Suppressor macrophage treated with lipopolysaccharide for 1 hour (primary cell): ENCODE measurements at places on chromosomes 3 and 15.

GRCh38 chr3:23945913-23946687, 1.0 kb downstream of the NR1D2 start:
- peak; percentile 99 for DNase-seq

GRCh38 chr3:127789990-127790881, 32.1 kb downstream of the MGLL start:
- no peak for DNase-seq

GRCh38 chr3:183259621-183260020, 6.6 kb downstream of the B3GNT5 start:
- DNase-seq, result peak; percentile 47

GRCh38 chr3:122962149-122962548, 65.4 kb downstream of the SEMA5B start:
- DNase-seq, result no peak

DNA sequence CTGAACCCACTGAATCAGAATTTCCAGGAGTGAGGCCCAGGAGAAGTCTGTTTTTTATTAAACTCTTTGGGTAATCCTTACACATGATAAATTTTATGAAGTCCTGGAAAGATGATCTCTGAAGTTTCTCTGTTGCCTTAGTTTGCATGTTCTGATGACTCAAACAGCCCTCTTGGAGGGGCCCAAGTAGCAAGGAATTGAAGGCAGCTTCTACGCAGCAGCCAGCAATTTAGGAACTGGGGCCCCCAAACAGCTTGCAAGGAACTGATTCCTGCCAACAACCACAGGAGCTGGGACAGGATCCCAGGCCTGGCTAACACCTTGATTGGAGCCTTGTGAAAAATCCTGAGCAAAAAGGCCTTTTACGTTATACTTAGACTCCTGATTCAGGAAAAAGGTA, 5.4 kb upstream of the ACP3 start:
- DNase-seq, result no peak

GRCh38 chr15:36809380-36809779, 230.0 kb downstream of the CDIN1 start:
- no peak for DNase-seq

- no peak for DNase-seq
Observed at GRCh38 chr3:69189487-69189886, 67.1 kb upstream of the LMOD3 start.

DNA sequence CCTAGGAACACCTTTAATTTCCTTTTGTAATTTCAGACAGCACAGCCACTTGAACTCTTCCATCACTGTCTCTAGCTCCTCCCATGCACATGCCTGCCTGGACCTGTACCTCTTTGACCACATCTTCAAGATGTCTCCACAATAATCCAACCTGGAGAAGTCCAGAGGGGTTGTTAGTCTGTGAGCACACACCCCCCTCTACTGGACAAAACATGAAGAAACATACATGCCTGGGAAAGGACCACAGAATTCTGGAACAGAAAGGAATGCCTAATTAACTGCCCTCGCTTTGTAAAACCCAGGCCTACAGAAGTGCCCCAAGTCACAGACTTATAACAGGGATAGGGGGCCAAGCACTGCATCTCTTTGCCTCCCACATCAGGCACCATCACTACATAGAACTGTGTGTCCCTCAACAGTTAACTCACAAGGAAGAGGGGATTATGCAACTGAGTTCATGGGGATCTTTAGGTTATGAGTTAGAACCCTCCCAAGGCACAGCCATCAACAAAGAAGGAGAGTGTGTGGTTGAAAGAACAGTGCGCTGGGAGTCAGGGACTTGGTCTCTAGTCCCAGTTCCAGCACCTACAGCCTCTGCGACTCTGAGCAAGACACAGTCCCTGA, 61.7 kb downstream of the FMN1 start:
- peak; percentile 69 for DNase-seq

- DNase-seq, result no peak
Observed at GRCh38 chr3:197564097-197564843, 8.5 kb upstream of the BDH1 start.

DNA sequence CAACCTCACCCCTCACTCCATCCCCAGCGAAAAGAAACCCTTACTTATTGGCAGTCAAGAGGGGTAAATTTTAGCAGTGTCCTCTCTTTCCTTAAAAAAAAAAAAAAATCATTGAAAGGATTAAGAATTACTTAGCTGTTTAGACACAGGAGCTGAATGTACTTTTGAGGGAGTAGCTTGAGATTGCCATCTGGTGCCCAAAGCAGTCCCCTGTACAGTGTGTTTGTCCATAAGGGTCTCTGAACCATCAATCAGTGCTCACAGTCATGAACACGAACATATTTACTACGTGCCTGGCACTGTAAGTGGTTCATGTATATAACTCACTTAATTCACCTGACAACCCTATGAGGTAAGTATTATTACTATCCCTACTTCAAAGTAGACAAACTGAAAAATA, 463.5 kb downstream of the RAP2B start:
- no peak for DNase-seq

GRCh38 chr3:70308760-70309159, 3.7 kb downstream of the MDFIC2 start:
- DNase-seq, result no peak

DNA sequence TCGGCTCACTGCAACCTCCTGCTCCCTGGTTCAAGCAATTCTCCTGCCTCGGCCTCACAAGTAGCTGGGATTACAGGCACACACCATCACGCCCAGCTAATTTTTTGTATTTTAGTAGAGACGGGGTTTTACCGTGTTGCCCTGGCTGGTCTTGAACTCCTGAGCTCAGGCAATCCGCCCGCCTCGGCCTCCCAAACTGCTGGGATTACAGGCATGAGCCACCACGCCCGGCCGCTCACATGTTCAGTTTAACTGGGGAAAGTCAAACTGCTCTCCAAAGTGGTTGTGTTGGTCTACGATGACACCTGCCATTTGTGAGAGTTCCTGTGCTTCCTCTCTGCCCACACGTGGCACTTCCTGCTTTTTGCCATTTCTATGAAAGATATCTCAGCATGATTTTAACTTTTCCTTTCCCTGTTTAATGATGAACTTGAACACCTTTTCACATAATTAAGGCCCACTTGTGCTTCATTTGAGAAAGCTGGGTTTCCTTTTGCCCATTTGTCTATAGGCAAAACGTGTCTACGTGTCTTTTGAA, 877 bp upstream of the GP5 start:
- DNase-seq, result no peak

GRCh38 chr15:65337436-65338070, 33.1 kb downstream of the RNU5B-1 start:
- DNase-seq, result no peak

DNA sequence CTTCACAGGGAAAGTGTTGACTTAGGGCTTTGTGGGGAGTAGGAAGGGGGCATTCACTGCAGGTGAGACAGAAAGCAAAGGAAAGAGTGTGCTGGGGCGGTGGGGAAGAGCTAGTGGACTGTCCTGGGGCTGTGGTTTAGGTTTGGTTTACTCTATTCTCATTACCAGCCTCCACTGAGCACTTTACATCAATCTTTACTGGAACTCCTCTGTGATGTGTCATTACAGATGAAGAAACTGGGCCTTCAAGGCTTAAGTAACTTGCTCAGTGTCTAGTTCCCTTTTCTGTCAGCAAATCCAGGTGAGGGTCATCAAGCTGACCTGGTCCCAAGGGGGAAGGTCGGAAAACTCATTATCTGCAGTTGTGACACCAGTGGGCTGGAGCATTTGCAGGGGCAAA, 120.2 kb upstream of the PFN2 start:
- DNase-seq, result no peak

DNA sequence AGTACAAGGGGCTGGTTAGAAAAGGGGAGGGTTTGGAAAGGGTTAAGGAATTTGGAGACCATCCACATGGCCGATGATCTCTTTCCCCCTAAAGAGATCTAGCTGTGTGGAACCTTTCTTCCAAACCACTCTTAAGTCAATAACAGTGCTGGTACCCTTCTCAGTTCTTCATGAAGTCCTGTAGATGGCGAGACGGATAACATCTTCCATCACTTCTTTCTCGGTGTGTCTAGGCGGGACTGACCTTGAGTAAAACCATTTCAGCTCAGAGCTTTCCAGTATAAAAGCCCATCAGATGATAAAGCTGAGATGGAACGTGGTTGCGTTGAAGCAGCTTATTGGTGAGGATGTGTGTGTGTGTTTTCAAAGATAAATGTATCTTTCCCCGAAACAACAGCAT, 151.5 kb upstream of the BHLHE40 start:
- no peak for DNase-seq

- DNase-seq, result no peak
Observed at GRCh38 chr3:11697701-11698100, 54.0 kb upstream of the VGLL4 start.

DNA sequence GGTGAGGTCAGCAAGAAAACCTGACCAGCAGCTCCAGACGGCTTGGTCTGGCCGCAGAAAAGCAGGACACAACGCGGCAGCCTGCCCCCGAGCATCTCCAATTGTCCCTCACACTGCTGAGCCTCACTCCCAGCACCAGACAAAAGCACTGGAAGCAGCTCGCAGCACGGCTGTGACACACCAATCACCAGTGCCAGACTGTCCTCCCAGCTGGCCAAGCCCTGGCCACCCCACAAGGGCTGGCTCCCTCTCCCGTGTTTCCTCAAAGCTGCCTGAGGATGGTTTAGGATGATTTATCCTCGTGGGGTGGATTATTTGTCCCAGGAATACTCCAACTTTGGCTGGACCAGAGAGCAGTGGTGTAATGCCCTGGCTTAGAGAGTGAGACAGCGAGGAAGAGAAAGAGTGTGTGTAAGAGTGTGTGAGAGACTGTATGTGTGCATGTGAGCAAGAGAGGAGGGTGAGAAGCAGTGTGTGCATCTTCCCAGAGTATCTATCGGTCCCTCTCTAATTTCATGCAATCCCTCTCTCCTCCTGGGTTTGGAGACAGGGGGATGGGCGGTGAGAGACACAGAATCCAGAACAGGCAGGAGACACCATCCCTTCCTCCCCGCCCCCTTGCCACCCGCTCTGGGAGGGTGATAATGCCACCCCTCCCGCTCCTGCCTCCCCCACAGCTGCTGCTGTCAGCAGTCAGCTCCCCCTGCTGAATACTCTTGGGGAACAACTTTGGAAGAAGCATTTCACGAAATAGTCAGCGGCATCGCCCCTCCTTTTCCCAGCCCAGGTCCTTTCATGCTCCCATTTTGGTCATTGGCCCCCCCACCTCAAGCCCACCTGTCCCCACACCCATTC, 34.2 kb downstream of the SEMA5B start:
- DNase-seq, result no peak

- DNase-seq, result no peak
Observed at GRCh38 chr3:146801492-146801891, 196.3 kb upstream of the PLSCR5 start.

DNA sequence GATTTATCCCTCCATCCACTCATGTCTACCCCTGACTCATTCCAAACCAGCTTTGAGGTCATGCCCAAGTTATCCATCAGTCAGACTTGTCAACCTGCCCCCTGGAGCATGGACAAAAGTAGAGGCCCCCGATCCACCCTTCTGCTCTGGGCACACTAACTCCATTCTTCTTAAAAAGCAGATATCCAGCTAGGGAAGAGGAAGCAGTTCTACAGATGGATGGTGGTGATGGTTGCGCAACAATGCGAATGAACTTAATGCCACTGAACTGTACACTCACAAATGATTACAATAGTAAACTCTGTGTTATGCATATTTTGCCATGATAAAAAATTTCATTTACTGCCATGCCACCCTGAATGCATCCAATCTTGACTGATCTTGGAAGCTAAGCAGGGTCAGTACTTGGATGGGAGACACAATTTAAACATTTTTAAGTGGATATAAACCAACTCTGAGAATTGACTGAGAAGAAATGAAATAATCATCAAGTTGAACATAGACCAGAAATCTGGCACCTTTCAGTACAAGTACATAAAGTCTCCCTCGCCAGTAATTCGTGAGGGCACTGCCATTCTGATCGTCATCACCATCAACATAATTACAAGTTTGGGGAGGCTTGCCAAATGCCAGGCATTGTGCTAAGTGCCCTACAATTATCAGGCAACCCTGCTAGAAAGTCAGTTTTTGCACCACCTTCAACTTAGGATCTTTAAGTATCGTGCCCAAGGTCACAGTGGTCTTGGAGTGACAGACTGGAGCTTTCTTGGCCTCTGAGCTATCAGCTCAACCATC, 124.8 kb downstream of the ATP10A start:
- peak; percentile 60 for DNase-seq

- DNase-seq, result no peak
Observed at GRCh38 chr3:62805580-62806277, 69.5 kb downstream of the CADPS start.

DNA sequence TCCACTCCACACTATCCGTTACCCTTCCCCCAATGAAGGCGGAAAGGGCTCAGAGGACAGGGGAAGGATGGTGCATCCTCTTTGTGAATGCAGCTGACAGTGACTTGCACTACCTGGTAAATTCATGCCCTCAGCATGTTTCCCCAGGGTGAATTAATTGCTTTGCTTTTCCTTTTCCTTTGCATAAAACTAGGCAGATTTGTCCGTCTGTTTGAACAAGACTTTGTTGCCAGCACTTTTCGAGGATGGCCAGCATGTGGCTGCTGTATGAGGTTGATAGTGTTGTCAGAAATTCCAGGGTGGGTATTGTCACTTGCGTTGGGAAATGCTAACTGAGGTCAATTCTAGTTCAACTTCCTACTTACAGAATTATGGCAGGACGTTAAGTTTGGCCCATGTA, 79.0 kb upstream of the RARB start:
- DNase-seq, result no peak

- DNase-seq, result no peak
Observed at GRCh38 chr3:106683953-106684620, 693.2 kb upstream of the CCDC54 start.

DNA sequence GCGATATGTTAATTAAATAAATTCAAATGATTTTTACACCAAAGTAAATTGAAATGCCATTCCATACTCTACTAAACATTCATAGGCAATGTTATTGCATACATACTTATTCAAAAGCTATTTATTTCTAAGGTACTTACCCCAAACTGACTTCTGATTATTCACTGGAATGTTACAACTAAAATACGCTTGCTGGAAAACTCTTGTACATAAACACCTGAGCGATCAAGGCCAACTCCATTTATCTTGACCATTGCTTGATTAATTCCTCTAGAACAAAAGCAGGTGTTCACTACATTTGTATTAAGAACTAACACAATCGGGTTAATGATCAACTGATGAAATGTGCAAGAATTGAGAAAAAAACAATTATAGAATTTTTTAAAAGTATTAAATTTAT, at the start of gene SERPINI2:
Gene SERPINI2, minus strand, starts transcription at position 180 of the 400 bp plus-strand sequence. CDS start 2,208 bp downstream, outside the sequence.
- no peak for DNase-seq

GRCh38 chr3:54621184-54621583, 306.7 kb downstream of the LRTM1 start:
- no peak for DNase-seq

DNA sequence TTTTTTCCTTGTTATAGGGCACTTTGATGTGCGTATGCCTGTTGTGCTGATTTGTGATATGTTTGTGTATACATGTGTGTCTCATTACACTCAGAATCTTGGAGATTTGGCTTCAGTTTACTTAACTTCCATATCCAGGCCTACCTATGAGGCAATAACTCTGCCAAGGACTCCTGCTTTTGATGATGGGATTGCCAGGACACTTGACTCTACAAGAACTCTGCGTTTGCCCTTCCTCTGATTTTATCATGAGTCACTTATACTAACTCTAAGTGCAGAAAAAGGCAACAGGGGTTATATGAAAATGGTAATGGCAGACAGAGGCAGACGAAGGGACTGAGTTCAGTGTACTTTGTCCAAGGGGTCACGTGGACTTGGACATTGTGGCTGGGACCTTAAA, 33.6 kb downstream of the MCTP2 start:
- no peak for DNase-seq
